Memory B cell (primary cell): ENCODE measurements at places on chromosomes 1 and 21.

GRCh38 chr1:10818262-10819197 is 22.1 kb upstream of the CASZ1 start:
- DNase-seq: no peak

- DNase-seq: no peak
These were observed 1.5 kb downstream of the A3GALT2 start for GRCh38 chr1:33319186-33319948.

- peak; percentile 48 for DNase-seq
These were observed at the start of gene C1orf56 for GRCh38 chr1:151047591-151047924. Gene C1orf56 (plus strand): TSS chr1:151047751. CDS start chr1:151047848, 97 bp downstream.

DNA sequence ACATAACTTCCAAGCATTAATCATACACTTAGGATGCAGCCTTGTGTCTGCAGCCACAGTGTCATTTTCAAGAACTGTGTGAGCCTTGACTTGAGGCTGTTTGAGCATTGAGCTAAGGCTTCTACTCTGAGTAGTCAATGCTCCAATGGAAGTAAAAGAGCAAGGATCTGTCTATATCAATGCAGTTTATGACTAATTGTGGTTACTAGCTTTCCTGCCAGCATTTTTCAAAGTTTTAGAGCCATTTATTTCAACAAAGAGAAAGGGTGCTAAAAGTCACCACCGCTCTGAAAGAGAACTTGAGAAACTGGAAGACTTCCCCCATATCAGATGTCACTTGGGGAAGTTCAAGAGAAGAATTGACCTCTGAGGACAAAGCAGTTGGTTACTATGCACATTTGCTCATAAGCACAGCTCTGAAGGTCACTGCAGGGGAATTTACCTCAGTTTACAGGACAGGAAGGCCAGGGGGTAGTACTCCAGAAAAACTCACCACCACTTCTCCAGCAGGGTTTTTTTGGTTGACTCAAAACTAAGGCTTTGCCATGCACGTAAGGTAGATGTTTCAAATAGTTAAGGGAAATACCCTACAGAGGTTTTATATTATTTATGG is 24.5 kb upstream of the RGS1 start:
- DNase-seq: no peak

GRCh38 chr1:204087893-204088528 is 15.1 kb downstream of the SOX13 start:
- no peak for DNase-seq

GRCh38 chr21:34199121-34199910 is 125.9 kb downstream of the MRPS6 start:
- DNase-seq: no peak

- no peak for DNase-seq
These were observed 40.6 kb upstream of the RAB4A start for GRCh38 chr1:229230140-229230892.

- peak; percentile 42 for DNase-seq
These were observed 936 bp downstream of the ZBTB21 start for GRCh38 chr21:42009018-42009830.

DNA sequence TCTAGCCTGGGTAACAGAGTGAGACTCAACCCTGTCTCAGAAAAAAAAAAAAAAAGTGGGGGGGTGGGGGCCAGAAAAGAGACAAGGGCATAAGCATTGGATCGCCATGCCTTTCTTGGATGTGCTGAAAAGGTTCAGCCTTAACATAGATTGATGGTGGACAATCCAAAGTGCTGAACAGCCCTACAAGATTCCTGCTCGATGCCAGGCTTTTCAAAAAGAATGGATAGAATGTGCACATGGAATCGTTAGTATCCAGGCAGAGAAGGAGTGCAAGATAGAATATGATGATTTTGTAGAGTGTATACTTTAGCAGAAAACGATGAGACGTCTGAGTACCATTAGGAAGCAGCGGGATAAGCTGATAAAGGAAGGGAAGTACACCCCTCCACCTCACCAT is 10.9 kb upstream of the COA7 start:
- DNase-seq: no peak

DNA sequence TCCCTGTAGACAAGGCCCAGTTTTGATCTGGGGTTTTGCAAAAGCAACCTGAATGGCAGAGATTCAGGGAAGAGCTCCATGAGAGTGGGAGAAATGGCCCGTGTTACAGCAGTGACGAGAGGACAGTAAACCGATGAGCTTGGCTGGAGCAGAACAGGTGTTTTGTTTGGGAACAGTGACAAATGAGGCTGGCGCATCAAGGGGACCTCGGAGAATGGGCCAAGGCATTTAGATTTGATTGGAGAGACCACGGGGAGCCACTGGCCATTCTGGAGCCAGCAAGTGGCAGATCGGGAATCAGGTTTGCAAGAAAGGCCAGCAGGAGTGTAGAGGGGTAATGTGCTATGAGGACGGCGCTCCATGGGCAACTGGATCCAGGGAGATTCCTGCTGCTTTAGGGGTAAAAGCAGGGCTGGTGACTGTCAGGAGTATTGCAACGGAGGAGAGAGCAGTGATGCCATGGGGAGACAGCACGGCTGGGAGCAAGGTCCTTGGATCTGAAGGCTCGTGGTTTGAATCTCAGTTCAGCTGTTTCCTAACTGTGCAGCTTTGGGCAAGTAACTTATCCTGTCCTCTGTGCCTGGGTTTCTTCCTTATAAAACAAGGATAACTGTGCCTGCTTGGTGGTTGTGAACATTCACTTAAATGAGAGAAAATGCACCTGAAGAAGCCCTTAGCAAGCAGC is 9.9 kb upstream of the KLHDC7A start:
- no peak for DNase-seq
